Stimulated activated CD4-positive, alpha-beta T cell treated with anti-CD3 and anti-CD28 coated beads, TNF-alpha, amount 100 ng/mL, for 1 hour (primary cell): ENCODE measurements at places on chromosomes 7 and 10.

DNA sequence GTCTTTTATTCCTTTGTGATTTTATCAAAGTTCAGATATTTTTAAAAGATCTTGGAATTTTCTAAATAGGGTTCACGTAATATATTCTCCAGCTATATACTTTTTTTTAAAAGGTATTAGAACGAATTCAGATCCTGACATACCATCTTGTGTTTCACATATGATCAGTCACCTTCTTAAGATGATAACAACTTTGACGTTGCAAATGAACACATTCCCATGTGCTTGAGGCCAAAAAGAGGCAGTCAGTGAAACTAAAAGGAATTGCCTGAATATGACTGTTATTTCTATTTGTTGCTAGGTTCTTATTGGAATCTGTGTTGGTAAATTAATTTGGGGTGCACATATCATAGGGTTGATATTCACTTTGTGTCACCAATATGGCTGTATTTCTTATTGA, 310.1 kb downstream of the MDFIC start:
- DNase-seq = no peak

DNA sequence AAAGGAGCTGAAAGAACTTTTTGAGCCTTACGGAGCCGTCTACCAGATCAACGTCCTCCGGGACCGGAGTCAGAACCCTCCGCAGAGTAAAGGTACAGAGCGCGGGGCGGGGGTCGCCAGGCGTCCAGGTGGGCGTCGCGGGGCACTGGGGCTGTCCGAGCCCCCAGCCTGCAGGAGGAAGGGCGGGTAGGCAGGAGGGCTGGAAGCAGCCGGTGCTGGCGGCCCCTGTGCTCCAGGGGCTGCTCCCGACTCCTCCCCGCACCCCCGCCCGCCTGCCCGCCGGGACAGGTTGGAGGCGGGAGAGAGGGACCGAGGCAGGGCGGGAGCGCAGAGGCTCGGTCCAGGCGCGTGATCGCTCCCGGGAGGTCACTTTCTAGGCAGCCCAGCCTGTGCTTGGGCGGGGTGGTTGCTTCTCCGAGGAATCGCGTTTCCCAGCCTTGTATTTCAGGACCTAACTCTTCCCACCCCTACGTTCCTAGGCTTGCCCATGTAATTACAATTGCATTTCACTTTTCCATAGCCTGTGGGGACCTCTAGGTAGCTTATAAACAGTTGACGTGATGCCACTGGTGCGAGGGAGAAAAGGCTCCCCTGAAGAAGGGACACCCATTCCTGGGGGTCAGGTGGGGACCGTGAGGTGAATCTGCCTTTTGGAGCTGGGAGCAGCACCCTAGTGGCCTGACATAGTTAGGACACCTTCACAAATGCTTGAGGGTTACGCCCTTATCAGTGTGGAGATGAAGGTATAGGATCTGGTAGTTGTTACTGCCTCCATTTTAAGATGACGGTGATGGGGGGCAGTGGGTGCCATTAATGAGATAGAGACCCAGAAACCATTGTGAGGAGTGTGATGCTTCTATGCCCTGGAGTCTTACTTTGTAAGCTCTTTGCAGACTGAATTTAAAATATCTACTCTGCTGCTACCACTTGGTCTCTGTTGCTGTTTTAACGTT, 148.2 kb downstream of the CELF2 start:
- DNase-seq = peak; percentile 35

- DNase-seq = no peak
These were observed 41.6 kb downstream of the SLC16A9 start for GRCh38 chr10:59668096-59668495.

DNA sequence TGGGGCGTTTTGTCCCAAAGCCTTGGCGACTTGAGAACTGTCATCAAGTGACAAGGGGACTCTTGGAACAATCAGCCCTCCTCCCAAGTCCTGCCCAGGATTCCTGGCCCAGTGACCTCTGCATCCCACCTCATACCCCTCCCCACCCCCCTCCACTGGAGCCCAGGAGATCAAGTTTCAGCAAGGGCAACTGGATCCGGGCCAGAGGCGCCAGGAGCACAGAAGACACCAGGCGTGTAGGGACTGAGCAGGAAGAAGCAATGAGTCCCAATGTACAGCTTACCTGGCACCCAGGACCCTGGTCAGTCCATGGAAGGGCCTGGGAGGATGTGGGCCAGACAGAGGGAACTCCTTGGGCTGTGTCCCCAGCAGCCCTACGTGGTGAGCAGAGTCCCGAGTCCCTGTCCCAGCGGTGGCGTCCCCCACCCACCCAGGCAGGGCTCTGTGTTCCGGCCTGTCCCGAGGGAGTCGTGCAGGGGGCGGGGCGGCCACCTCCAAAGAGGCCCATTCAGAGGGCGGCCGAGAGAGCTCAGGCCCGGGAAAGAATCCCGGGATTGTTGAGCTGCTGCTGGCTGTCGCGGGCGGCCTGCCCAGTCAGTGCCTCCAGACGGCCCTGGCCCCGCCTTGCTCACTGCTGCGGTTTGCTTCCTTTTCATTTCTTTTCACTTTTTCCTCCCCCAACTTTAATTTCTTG, 254.1 kb downstream of the TNS3 start:
- DNase-seq = no peak

DNA sequence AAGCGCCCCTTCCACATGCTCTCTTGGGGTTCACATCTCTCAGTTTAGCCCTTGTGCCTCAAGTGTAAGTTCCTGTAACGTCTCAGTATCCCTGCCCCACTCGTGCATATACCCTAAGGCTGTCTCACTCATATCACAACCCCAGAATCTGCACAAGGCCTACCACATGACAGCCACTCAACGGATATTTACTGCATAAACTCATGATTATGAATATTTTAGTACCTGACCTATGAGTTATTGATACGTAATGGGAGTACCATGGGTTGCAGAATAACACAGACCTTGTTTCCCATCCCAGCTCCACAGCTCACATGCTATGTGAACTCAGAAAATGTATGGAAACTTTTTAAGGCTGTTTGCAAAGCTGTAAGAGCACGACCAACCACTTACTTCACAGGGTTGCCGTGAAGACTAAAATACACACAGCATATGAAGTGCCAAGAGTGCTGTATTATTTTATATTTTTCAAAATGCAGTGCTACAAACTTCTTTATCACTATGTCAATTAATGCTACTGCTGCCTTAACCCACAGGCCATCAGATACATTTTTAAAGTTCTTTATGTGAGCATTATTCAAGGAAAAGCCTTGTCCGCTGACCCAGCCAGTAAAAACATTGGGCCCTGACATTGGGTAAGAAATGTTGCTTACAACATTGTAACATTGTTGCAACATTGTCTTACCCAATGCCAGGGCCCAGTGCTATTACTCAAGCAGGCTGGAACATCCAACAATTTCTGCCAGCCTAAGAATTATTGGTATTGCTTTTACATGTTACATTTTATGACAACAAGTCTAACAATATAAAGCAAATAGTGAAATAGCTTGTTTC, 97.2 kb downstream of the JAZF1 start:
- DNase-seq = no peak

DNA sequence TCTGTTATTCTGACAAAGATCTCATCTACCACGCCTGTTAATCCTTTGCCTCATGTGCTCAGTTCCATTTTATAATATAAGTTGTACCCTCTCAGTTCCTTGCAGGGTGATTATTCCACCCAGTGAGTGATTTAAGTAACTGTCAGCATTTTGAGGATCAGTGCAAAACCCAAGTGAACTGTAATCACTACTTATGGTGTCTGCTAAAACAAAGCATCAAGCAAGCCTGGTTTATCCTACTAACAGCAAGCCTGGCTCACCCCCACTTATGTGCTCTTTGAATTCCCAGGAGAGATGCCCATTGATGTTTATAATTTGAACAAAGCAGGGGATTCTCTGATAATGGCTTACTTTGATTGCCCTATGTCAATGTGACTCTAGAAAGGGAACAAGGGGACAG, 186.8 kb upstream of the LRGUK start:
- DNase-seq = no peak

- no peak for DNase-seq
These were observed 25.2 kb downstream of the LOXL4 start for GRCh38 chr10:98242823-98243222.

- DNase-seq = no peak
These were observed 19.3 kb upstream of the ZNF680 start for GRCh38 chr7:64581926-64582894.

DNA sequence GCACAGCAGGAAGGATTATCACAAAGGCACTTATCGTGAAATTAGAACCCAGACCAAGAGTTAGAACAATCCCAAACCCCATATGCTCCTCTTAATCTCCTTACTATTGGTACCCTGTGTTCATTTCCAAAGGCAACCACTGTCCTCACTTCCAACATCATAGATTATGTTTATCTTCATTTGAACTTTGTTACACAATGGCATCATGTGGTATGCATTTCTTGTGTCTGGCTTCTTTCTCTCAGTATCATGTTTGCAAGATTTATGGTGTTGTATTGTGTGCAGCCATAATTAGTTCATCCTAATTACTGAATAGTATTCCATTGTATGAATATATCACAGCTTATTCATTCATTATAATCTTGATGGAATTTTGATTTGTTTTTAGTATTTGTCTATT, 124.6 kb upstream of the SEC61G start:
- DNase-seq = no peak
